ENCODE measurements at places on chromosomes 7 and 10. TPM values are rescaled to one million over a fixed set of nuclear protein-coding genes. Genes with fewer than 3 reads are reported as not detected.

PTF1A gene
- total RNA-seq = not detected

CELF2 gene
- total RNA-seq = 11.4 TPM

GPAM gene
- total RNA-seq = 254 TPM

LIPJ gene
- total RNA-seq = 0.07 TPM

FAM131B gene
- 1.7 TPM for total RNA-seq

FXYD4 gene
- total RNA-seq = 0.86 TPM

TUBAL3 gene
- not detected for total RNA-seq

GRCh38 chr7:111657018-111657417 lies 94.7 kb upstream of the IMMP2L start:
- no peak overlapping the region for H3K27ac ChIP-seq
- DNase-seq = no peak
- no peaks in the 10 kb centered on the region for H3K27me3 ChIP-seq

- peaks cover 7% of the 10 kb centered on the region for H3K27me3 ChIP-seq
- no peaks in the 10 kb centered on the region for H3K36me3 ChIP-seq
These were observed 48.9 kb downstream of the BLNK start for GRCh38 chr10:96222441-96222840.

- no peak overlapping the region for H3K27ac ChIP-seq
- H3K4me1 ChIP-seq = no peaks in the 10 kb centered on the region
- H3K36me3 ChIP-seq = no peaks in the 10 kb centered on the region
- DNase-seq = no peak
- no peak overlapping the region for H3K4me3 ChIP-seq
- H3K27me3 ChIP-seq = no peaks in the 10 kb centered on the region
These were observed 731.5 kb upstream of the C7orf33 start for GRCh38 chr7:147859033-147859432.

GRCh38 chr7:5229451-5230264 lies 39.6 kb downstream of the WIPI2 start:
- H3K36me3 ChIP-seq = no peaks in the 10 kb centered on the region
- DNase-seq = no peak

DNA sequence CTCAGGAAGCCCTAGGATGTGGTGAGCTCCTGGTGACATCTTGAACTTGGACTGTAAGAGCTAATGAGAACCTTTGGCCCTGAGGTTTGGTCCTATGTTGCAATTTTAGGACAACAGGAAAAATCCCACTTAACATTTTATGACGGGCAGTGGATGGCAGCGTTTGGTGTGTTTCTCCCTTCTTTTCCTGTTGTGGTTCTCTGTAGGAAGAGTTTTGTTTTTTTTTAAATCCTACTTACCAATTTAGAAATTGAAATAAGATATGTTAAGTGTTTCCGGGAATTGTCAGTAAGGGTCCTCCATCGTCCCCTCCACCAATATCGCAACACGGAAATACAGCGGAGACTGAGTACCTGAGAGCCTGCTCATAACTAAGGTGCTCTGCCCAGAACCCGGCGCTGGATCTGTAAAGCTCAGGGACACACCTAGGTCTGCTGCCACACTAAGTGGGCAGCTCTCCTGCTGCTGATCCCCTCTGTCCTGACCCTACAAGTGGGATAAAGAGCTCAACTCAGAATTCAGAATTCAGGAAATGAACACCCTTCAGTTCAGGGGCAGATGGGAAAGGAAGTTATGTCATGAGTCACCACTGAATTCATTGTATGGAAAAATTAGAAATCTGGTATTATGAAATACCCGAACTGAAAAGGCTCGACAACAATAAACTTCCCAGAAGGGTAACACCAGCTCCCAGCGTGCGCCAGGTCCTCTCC lies 9.1 kb upstream of the PROSER2 start:
- no peaks in the 10 kb centered on the region for H3K27me3 ChIP-seq
- DNase-seq = no peak
- H3K4me1 ChIP-seq = no peaks in the 10 kb centered on the region
- no peaks in the 10 kb centered on the region for H3K36me3 ChIP-seq

- no peaks in the 10 kb centered on the region for H3K36me3 ChIP-seq
- no peak overlapping the region for H3K27ac ChIP-seq
- DNase-seq = no peak
- H3K4me1 ChIP-seq = peaks cover 7% of the 10 kb centered on the region
- H3K4me3 ChIP-seq = no peak overlapping the region
These were observed 154.3 kb downstream of the PHF14 start for GRCh38 chr7:11127988-11128387.

- no peaks in the 10 kb centered on the region for H3K36me3 ChIP-seq
- no peaks in the 10 kb centered on the region for H3K27me3 ChIP-seq
- no peaks in the 10 kb centered on the region for H3K4me1 ChIP-seq
These were observed 107.4 kb upstream of the GLCCI1 start for GRCh38 chr7:7861211-7861633.

DNA sequence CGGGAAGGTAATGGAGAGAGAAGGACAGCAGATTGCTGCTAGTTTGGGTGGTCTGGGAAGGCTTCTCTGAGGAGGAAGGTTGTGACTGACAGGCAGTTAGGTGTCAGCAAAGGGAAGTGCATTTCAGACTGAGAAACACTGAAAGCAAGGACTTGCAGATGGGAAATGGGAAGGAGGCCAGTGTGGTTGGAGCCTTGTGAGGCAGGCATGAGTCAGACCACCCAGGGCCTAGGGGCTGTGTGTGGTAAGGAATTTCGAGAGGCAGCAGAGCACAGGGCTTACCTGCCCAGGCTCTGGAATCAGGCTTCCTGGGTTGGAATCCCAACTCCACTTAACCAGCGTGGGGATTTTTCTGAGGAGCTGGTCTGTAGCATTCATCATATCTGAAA lies 53.5 kb downstream of the NRF1 start:
- no peak overlapping the region for H3K27ac ChIP-seq
- no peak overlapping the region for H3K4me3 ChIP-seq
- peaks cover 12% of the 10 kb centered on the region for H3K4me1 ChIP-seq
- no peaks in the 10 kb centered on the region for H3K36me3 ChIP-seq
- no peaks in the 10 kb centered on the region for H3K27me3 ChIP-seq

- H3K27ac ChIP-seq = no peak overlapping the region
- DNase-seq = no peak
- H3K4me3 ChIP-seq = no peak overlapping the region
- peaks cover 27% of the 10 kb centered on the region for H3K27me3 ChIP-seq
- no peaks in the 10 kb centered on the region for H3K36me3 ChIP-seq
These were observed 19.6 kb upstream of the TLX1 start for GRCh38 chr10:101111547-101111946.

- H3K4me1 ChIP-seq = no peaks in the 10 kb centered on the region
- H3K27ac ChIP-seq = no peak overlapping the region
- DNase-seq = no peak
These were observed 19.6 kb upstream of the SMNDC1 start for GRCh38 chr10:110324201-110324804.

DNA sequence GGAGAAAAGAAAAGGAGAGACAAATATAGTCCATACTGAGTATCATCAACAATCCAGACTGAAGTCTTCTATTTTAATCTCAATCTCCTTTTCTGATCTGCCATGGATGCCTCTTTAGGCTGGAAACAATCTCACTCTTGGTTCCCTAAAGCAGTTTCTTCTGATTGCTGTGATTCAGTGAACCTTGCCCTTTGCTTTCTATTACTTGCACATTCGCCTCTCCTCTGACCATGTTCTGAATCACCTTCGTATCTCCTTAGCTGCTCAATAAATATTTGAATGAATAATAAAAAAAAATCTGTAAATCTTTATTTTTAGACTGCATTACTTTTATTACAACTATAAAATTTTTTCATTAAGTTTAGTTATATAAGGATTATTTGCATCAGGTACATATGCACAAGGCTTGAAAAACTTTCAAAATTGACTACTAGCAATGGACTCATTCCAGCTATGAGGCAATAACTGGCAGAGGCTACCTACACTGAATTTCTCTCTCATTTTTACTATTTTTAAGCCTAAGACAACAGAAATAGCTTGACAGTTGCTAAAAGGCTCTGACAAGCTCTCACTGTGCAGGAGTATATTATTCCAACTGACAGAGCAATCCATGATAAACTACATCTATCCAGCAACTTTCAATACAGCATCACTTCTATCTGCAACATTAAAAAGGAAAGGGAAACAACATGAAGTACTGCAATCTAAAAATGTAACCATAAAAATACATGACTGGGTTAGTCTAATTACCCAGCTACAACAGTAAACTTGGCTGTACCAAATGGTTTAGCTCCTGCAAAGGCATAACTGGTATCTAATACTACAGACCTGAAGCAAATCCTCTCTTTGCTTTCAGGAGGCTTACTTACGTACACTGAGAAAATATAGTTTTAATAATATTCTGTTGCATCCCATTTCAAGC lies 25.6 kb downstream of the TM9SF3 start:
- H3K4me1 ChIP-seq = no peaks in the 10 kb centered on the region
- no peak for DNase-seq

GRCh38 chr7:152173372-152174070 lies 148.0 kb downstream of the GALNT11 start:
- no peak for DNase-seq
- peaks cover 54% of the 10 kb centered on the region for H3K36me3 ChIP-seq
- no peak overlapping the region for H3K4me3 ChIP-seq
- no peaks in the 10 kb centered on the region for H3K4me1 ChIP-seq
- no peaks in the 10 kb centered on the region for H3K27me3 ChIP-seq

GRCh38 chr10:63388421-63389031 lies 77.3 kb downstream of the JMJD1C start:
- H3K36me3 ChIP-seq = no peaks in the 10 kb centered on the region
- no peaks in the 10 kb centered on the region for H3K27me3 ChIP-seq
- no peak overlapping the region for H3K4me3 ChIP-seq
- DNase-seq = no peak

- peaks cover 5% of the 10 kb centered on the region for H3K27me3 ChIP-seq
- H3K36me3 ChIP-seq = no peaks in the 10 kb centered on the region
- no peak overlapping the region for H3K27ac ChIP-seq
- no peak for DNase-seq
- H3K4me3 ChIP-seq = no peak overlapping the region
These were observed 5.3 kb downstream of the ZNF488 start for GRCh38 chr10:47378606-47379444.

- no peaks in the 10 kb centered on the region for H3K36me3 ChIP-seq
- H3K4me3 ChIP-seq = no peak overlapping the region
- H3K27ac ChIP-seq = no peak overlapping the region
- no peaks in the 10 kb centered on the region for H3K27me3 ChIP-seq
- no peak for DNase-seq
These were observed 157.4 kb downstream of the C10orf105 start for GRCh38 chr10:71562181-71562580.

GRCh38 chr7:43650457-43651052 lies 67.6 kb downstream of the STK17A start:
- H3K36me3 ChIP-seq = no peaks in the 10 kb centered on the region
- peak; percentile 46 for DNase-seq
- peaks cover 54% of the 10 kb centered on the region for H3K4me1 ChIP-seq
- H3K27me3 ChIP-seq = no peaks in the 10 kb centered on the region

GRCh38 chr10:129769381-129770116 lies 194.5 kb downstream of the EBF3 start:
- no peaks in the 10 kb centered on the region for H3K4me1 ChIP-seq
- H3K4me3 ChIP-seq = no peak overlapping the region

- no peak overlapping the region for H3K4me3 ChIP-seq
- peaks cover 10% of the 10 kb centered on the region for H3K4me1 ChIP-seq
- no peak overlapping the region for H3K27ac ChIP-seq
These were observed 2.0 kb upstream of the HOGA1 start for GRCh38 chr10:97582169-97582568.

Data from adrenal gland (tissue), 19 donors.